Cortex of kidney (tissue), 1 donor: ENCODE measurements at places on chromosomes 1 and 21.

DNA sequence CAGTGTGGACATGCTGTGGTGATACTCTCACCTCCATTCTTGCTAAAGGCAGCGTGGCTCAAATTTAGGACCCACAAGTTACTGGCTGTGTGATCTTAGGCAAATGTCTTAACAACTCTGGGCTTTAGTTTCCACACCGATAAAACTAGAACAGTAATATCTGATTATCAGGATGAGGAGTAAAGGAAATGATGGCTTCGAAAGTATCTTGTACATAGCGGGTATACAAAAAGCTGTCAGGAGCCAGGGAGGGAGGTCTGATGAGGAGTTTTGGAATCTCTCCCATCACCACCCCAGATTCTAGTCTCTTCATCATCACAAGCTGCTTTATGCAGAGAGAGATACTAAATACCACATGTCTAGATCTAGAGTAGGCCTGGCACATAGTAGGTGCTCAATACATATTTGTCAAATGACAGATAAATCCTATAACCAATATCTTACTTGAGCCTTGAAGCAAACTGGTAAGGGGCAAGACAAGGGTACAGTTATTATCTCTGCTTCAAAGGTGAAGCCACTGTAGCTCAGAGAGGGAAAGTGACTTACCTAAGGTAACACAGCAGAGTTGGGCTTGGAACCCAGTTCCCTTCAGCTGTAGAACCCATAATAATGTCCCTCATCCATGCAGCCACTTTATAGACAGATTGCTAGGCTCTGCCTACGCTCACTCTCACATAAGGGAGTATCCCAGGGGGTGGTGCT is 9.5 kb upstream of the FGR start:
- DNase-seq: no peak

DNA sequence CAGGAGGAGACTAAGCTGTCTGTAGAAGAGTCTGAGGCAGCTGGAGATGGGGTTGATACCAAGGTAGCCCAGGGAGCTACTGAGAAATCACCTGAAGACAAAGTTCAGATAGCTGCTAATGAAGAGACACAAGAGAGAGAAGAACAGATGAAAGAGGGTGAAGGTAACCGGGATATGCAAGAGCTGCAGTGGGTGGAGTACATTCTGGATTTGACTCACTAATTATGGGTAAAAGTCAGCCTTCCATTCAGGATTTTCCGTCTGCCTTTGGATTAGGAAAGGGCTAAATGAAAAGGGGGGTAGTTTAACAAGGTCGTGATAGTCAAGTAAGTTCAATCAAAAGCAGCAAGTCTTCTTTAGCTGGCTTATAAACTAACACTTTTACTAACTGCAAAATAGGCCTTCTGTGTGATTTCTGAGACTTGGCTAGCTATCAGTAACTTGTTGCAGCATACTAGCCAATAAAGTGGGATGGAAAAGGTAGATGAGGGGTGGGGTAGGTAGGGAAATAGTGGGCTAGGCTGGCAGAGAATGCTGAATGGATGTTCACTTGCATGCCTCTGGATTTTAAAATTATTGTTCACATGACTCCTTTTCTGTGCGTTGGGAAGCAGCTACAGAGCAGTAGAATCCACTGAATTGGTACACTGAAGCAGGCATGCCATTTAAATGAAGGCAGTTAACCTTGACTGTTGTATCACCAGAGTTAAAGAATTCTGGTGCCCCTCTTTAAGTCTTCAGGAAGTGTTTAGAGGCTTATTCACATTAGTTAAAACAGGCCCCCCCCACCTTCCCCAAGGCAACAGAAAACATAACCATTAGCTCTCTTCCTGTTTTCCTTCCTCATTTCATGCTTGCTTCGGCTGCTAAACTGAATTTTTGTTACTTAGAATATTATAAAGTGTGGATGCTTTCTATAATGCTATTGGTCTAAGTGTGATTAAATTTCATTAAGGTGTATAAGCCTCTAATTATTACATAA is 15.4 kb downstream of the CCDC17 start:
- DNase-seq: no peak

- DNase-seq: no peak
Observed at GRCh38 chr1:208782186-208782585, 538.0 kb upstream of the PLXNA2 start.

GRCh38 chr1:228884196-228884595 is 148.9 kb downstream of the RHOU start:
- DNase-seq: no peak

- no peak for DNase-seq
Observed at GRCh38 chr1:77139389-77139788, 79.8 kb downstream of the PIGK start.

- no peak for DNase-seq
Observed at GRCh38 chr1:18198260-18198659, 90.7 kb downstream of the IGSF21 start.

GRCh38 chr1:45365051-45365450 is 24.8 kb upstream of the MUTYH start:
- no peak for DNase-seq

DNA sequence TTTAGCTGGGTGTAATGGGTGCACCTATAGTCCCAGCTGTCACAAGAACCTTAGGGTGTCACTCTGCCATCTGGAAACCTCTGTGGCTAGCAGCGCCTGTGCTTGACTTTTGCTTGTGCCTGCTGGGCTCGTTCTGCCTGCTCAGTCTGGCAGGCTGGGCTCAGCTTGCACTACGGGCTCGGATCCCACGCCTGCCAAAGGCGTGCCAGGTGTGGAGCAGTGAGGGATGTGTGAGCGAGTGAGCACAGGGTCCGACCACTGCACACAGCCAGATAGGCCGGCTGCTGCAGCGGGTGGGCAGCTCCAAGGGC is 2.8 kb upstream of the LSM10 start:
- DNase-seq: no peak
